KBM-7 (cell line): ENCODE measurements at places on chromosomes 7 and 10.

DNA sequence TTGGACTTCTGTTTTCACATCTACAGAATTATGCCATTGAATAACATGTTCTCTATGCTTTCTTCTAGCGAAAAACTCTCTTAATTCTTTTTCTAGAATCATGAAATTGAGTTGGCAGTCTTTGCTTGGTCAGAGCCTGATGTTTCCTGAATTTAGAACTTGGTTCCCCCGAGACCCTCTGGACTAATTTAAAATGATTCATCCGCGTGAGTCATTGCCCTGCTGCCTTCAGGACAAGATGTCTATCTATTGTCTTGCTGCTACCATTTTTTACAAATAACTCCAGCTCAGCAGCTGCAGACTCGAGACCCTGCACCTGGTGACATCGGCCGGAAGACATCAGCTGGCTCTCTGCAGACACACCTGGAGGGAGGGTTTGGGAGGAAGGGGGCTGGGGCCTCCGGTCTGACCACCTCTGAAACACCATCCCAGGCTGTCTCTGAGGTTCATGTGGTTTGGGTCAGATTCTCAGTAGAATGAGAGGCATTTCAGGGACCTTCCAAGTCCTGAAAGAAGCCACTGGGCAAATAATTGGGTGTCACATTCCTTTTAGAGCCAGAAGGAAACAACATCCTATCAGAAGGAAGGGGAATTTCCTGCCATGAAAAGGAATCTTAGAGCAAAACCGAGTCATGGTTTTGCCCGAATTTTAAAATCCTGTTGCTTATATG lies 20.9 kb upstream of the KLF6 start:
- DNase-seq: peak; percentile 62

DNA sequence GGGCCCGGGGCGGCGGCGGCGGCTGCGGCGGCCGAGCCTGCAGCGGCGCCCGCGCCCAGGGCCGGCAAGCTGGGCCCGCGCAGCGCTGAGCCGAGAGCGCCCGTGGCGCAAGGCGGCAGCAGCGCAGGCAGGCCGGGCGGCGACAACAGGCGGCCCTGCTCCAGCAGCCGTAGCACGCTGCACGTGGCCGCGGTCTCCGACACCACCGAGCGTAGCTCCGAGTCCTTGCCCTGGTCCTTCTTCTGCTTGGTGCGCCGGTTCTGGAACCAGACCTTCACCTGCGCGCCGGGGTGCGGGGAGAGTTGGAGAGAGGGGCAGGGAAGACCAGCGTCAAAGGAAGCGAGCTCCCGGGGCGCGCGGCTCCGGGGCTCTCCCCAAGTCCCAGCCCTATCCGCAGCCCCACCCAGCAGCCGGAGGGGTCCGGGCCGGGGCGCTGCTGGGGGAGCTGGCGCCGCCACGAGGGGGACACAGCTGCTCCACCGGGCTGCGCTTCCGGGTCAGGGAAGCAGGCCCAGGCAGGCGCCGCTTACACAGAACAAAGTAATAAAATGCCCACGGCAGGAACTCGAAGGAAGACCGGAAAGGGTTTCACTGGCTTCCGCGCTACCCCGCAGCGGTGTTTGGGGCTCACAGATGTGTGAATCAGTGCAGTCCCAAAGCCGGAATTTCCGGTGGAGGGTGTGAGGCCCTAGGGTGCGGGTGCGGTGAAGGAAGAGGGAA lies 3.6 kb downstream of the VAX1 start:
- no peak for DNase-seq

DNA sequence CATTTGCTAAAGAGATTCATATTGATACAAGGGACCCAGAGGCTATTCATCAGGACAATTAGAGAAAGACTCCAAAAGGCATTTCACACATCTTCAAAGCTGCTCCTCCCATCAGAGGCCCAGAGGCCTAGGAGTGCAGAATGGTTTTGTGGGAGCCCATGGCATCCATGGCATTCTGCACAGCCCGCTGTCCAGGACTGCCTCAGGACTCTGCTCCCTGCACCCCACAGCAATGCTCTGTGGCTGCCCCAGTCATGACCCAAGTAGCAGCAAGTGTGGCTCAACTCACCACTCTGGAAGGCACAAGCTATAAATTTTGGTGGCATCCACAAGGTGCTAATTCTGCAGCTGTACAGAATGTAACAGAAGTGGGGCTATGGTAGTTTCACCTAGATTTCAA lies 38.5 kb downstream of the ZNF438 start:
- DNase-seq: no peak

- no peak for DNase-seq
Measured at GRCh38 chr10:27621461-27621860, 117.4 kb downstream of the RAB18 start.

DNA sequence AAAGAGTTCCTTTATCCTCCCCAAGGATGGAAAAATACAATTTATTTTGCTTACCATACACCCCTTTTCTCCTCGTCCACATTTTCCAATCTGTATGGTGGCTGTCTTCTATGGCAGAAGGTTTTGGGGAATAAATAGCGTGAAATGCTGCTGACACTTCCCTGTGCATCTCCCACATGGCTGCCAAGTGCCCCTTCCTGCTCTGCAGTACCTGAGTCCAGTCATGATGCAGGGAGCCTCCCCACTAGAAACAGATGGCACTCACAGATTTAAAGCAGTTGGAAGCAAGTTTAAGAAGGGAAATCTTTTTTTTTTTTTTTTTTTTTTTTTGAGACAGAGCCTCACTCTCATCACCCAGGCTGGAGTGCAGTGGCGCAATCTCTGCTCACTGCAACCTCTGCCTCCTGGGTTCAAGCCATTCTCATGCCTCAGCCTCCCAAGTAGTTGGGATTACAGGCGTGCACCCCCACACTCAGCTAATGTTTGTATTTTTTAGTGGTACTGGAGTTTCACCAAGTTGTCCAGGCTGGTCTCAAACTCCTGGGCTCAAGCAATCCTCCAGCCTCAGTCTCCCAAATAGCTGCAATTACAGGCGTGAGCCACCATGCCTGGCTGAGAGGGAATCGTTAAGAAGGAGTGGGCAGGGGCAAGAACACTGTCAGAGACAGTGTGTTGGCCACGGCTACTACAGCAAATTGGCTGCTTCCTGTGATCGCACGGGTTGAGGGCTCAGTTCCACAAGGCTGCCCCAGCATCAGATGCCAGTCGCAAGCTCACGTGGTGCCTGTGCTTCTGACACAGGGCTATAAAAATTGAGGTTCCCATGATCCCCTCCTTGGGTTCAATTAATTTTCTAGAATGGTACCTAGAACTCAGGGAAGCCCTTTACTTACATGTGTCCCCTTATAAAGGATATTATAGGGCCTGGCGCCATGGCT lies 5.3 kb upstream of the PILRA start:
- DNase-seq: peak; percentile 57

- DNase-seq: no peak
Measured at GRCh38 chr7:36144189-36144588, 8.9 kb upstream of the EEPD1 start.

DNA sequence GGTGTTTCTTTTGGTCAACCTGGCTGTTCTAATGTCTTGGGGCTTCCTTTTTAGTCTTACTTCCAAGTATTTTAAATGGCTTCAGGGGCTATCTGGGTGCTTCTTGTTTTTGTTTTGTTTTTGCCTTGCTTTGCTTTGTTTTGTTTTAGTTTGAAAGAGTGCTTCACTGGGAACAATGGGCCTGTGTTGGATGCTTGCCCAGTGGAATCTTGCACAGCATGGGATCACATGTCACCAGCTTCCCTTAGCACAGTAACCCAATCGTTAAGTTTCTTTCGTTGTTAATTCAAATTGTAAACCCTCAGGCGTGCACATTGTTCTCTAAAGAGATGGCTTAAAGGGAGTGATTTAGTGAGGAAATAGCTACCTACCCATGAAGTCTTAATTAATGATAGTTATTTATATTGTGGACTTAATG lies 8.9 kb downstream of the COL17A1 start:
- no peak for DNase-seq

DNA sequence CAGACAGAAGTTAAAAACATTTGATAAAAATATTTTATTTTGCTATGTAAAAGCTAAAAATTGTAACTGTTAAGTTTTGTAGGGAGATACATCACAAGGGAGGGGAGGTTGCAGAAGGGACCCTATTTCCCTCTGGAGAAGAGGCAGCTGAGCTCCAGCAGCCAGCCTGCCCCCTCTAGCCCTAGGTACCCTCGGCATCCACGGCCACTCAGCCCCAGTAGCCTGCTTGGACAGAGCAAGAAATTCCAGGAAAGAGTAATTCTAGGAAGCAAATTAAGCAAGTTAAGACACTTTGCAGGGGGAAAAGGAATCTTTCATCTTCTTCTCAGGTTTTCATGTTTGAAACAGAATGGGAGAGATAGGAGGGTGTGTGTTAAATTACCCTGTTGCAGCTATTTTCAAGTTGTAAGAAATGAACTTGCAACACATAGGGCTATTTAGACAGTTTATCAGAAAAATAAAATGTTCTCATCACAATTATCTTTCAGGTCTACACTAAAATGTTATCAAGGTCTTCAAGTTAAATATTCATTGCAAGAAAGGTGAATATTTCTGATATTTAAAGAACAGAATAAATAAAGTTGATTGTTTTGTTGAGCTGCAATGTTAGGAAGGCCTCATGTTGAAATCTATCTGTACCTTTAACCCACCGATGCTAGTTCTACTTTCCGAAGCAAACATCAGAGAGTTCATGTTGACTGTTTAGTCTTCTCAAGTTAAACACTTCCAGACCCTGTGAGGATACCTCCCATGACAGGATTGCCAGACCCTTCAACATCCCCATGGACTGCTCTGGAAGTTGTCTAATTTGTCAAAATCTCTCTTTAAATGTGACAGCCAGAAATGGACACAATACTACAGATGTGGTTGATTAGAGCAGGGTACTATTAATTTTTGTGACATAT lies 5.5 kb downstream of the SGCE start:
- no peak for DNase-seq

DNA sequence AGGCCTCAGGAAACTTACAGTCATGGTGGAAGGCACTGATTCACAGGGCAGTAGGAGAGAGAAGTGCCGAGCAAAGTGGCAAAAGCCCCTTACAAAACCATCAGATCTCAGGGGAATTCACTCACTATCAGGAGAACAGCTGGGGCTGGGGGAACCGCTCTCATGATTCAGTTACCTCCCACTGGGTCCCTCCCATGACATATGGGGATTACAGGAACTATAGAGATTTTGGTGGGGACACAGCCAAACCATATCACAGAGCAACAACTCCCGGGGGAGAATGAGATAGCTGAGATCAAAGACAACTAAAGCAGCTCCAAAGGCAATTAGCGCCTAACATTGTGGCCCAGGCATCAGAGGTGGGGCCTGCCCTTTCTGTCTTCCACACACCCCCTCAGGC lies 85.4 kb upstream of the VOPP1 start:
- DNase-seq: no peak

DNA sequence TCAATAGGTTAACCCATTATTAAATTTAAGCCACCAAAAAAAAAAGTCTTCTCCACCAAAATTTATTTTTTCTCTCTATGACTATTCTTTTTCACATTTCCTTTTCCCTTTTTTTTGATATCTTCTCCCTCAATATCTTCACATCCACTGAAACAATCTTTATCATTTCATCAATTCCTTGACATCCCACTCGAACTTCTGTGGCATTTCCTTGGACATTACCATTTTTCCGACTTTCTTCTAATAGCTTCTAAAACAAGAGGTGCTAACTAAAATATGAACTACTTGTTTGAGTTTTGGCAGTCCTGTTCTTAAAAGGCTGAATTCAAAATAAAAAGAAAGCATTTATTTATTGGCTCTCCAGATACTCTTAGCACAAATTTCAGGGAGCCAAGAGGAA lies 684 bp upstream of the CTNNA3 start:
- DNase-seq: no peak

- DNase-seq: no peak
Measured at GRCh38 chr7:90465816-90466215, 3.6 kb upstream of the PTTG1IP2 start.

DNA sequence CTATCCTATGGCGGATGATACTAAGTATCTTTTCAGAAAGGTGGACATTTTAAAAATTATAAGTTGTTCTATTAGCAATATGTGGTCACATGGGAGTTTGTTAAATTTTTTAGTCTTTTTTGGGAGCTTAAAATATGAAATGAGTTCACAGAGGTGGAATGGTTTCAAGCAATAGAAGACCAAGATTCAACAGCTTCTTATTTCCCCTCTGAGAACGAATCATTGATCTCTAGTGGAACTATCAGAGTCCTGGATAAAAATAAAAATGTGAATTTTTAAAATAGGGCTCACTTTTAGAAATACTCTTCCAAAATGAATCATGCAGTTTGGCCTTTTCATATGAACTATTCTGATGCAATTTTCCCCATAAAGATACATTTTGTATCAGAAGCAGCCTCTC lies 467.7 kb upstream of the KLF6 start:
- DNase-seq: no peak

- no peak for DNase-seq
Measured at GRCh38 chr7:148021507-148022045, 569.0 kb upstream of the C7orf33 start.

GRCh38 chr10:29302499-29302898 lies 13.6 kb downstream of the LYZL1 start:
- no peak for DNase-seq

DNA sequence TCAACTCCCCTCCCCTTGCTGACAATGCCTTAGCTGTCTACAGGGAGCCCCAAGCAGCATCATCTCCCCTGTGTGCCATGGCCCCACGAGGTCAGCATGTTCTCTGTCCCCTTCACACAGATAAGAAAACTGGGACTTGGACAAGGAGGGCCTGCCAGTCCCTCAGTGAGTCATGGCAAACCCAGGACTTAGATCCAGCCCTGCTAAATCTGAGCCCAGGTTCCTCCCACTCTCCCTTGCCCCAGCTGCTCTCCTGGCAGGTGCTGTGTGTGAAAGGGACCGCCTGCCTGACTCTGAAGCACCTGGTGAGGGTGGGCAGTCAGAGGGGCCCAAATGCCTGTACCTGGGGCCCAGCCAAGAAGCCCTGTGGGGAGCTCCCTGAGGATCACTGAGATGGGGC lies 7.4 kb downstream of the CRHR2 start:
- DNase-seq: no peak

- no peak for DNase-seq
Measured at GRCh38 chr10:86217371-86218080, 149.1 kb downstream of the GRID1 start.

GRCh38 chr10:17507538-17507937 lies 53.1 kb upstream of the ST8SIA6 start:
- DNase-seq: no peak

DNA sequence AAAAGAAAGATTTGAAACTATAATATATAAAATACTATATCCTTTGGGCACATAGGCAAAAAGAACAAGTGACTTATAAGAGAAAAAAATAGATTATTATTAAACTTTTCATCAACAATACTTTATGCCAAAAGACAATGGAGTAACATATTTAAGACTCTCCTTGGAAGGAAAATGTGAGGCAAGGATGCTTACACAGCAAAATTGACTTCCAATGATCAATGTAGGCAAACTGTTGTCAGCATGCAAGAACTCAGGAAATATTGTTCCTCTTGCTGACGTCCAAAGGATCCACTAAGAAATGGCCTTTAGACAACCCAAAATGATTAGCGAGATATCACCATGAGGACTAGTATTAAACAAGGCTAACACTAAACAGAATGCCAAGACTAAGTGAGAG lies 22.9 kb upstream of the LMOD2 start:
- no peak for DNase-seq

DNA sequence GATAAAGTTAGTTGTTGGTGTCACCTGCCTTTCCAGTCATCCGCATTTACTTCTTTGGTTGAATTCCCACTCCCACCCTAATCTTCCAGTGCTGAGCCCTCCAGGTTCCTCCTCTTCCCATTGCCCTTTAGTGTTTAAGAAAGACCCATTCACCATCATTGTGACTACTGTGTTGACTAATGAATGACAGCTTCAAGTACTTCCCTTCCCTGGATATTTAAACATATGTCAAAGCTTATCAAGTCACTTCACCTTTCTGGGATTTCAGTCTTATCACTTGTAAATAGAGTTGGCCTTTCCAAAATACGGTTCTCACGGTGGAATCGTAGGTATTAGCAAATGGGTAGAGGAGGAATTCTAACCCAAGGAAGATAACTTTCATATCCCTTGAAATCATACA lies 201.6 kb upstream of the SVIL start:
- no peak for DNase-seq
